CD8-positive, alpha-beta memory T cell (primary cell): ENCODE measurements at places on chromosomes 3 and 15. TPM values are rescaled to one million over a fixed set of nuclear protein-coding genes. Genes with fewer than 3 reads are reported as not detected.

- DNase-seq = no peak
These were observed 13.6 kb downstream of the LXN start for GRCh38 chr3:158658889-158659288.

IGSF11 gene
- not detected for total RNA-seq

DNA sequence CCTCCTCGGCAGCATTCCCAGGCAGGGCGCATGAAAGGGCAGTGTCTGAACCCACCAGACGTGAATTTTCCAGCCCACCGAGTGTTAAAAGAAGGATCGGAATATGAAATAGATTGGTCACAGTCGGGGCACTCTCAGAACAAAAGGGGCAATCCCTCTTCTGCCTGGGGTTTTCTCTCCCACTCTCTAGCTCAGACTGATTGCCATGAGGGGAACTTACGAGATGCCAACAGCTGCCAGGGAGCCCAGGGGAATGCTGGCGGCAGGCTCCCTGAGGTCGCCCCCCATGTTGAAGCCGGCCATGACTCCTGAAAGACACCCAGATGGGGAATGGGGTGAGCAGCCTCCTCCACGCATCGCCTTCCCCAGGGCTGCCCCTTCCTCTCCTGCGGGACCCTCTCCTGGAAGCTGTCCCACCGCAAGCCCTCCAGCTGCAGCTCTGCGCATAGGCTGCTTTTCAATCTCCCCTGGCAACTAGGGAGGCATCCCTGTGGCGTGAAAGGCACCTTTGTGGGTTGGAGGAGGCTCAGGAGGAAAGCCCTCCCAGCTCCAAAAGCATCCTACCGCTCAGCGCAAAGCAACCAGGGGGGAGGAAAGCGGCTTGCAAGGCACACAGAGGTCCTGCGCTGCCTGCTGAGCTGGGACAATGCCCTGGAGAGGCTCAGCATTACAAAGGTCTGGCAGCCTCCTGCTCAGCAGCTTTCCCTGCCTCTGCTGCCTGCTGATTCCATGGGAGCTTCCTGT, 64.8 kb upstream of the HEG1 start:
- DNase-seq = no peak

DNA sequence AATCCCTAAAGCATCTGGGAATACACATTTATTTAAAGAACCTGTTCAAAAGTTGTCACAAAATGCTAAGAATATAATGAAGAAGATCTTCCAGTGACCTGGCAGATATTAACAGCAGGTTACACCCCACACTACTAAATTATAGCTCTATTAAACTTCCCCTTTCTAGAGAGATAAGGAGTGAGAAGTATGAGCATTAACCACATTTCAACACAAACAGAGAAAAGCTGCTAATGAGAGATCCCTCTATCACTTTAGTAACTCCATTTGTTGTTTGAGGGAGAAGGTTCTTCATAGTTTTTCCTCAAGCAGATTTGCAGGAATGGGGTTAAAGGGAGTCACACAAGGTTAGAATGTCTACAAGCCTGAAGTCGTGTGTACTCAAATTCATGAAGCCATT, 3.6 kb downstream of the COL8A1 start:
- no peak for DNase-seq

DNA sequence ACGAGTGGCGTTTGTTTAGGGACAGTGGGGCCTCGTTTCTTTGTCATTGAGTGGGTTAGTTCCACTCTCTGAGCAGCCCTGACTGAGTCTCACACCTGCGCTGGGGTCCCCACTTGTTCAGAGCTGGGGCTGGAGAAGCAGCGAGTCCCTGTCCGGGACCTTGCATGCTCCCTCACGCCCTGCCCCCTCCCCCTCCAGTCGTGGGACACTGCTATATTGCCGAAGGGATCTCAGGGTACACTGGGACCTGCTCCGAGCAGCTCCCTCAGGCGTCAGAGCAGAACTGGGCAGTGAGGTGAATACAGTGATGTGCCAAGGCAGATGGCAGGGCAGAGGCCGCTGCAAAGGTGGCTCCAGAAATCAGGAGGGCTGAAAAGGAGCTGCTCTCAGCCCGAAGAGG, 59.9 kb upstream of the KLF13 start:
- no peak for DNase-seq

GRCh38 chr3:161647936-161648470, 151.4 kb downstream of the OTOL1 start:
- DNase-seq = no peak

GRIP2 gene
- total RNA-seq = not detected

DNAH12 gene
- 0.09 TPM for total RNA-seq

- no peak for DNase-seq
These were observed 470.5 kb upstream of the THBS1 start for GRCh38 chr15:39110336-39110735.

DNA sequence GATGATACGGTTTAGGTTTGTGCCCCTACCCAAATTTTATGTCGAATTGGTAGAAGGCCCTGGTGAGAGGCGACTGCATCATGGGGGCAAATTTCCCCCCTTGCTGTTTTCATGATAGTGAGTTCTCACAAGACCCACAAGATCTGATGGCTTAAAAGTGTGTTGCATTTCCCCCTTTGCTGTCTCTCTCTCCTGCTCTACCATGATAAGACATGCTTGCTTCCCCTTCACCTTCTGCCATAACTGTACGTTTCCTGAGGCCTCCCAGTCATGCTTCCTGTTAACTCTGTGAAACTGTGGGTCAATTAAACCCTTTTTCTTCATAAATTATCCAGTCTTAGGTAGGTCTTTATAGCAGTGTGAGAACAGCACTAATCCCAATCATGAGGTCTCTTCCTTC, 381.2 kb downstream of the RSL24D1 start:
- no peak for DNase-seq

GRCh38 chr15:71455107-71455506, 339.8 kb downstream of the THSD4 start:
- no peak for DNase-seq
